ENCODE measurements at places on chromosomes 5 and 9. TPM values are rescaled to one million over a fixed set of nuclear protein-coding genes. Genes with fewer than 3 reads are reported as not detected.

Gene RBM22
- total RNA-seq = 32.4 TPM

Gene OR1J2
- total RNA-seq = not detected

Gene ECSCR
- total RNA-seq = 2.1 TPM

Gene FOCAD
- total RNA-seq = 26.1 TPM

Gene GNE
- total RNA-seq = 20.4 TPM

Gene NFX1
- 20.3 TPM for total RNA-seq

Gene ZNF608
- 35.3 TPM for total RNA-seq

Gene DRD1
- total RNA-seq = not detected

Gene CDKN2AIPNL
- total RNA-seq = 15.4 TPM

Gene OSMR
- 135 TPM for total RNA-seq

Gene CMBL
- total RNA-seq = 24.8 TPM

Gene SPINK7
- total RNA-seq = not detected

Gene PCDHB11
- total RNA-seq = 0.34 TPM

Gene ZNF366
- total RNA-seq = 0.88 TPM

Gene TCOF1
- total RNA-seq = 17.6 TPM

Gene DNAJC21
- total RNA-seq = 33.4 TPM

Gene CAVIN4
- 0.25 TPM for total RNA-seq

Gene PCDHGB4
- 14.6 TPM for total RNA-seq

Gene CEL
- 0.10 TPM for total RNA-seq

Gene DBH
- total RNA-seq = not detected

Gene SLC36A2
- not detected for total RNA-seq

Gene GAS1
- total RNA-seq = 198 TPM

Gene PCDHB7
- total RNA-seq = 1.3 TPM

Gene F12
- total RNA-seq = 0.49 TPM

Gene EFNA5
- 4.6 TPM for total RNA-seq

Gene LSM11
- total RNA-seq = 2.6 TPM

Gene FYB1
- total RNA-seq = 4.4 TPM

Gene DMAC1
- 18.4 TPM for total RNA-seq

Gene SLC46A2
- total RNA-seq = not detected

Gene BARHL1
- not detected for total RNA-seq

Gene NUTM2F
- not detected for total RNA-seq

Gene ORM2
- total RNA-seq = not detected

Gene FREM1
- 0.19 TPM for total RNA-seq

Gene WNT8A
- not detected for total RNA-seq

Gene HAPLN1
- total RNA-seq = 0.34 TPM

Gene C1QTNF3
- total RNA-seq = 0.31 TPM

Gene HTR4
- total RNA-seq = 0.44 TPM

Gene PFN3
- not detected for total RNA-seq

Gene SPATA31D4
- not detected for total RNA-seq

Gene IRX1
- total RNA-seq = 0.12 TPM

Gene CDHR2
- total RNA-seq = not detected

Gene SLC34A1
- total RNA-seq = not detected

Gene STARD4
- total RNA-seq = 9.6 TPM

Gene MLANA
- total RNA-seq = not detected

Gene NUTM2G
- not detected for total RNA-seq

Gene LCN9
- total RNA-seq = not detected

Gene MYO10
- 22.0 TPM for total RNA-seq

Gene EFCAB9
- not detected for total RNA-seq

Gene RNF224
- total RNA-seq = not detected

Gene SEMA5A
- total RNA-seq = 17.8 TPM

Gene NIM1K
- total RNA-seq = 0.68 TPM
